ENCODE measurements at places on chromosomes 7 and 10.

GRCh38 chr7:148963583-148964482 lies 64.5 kb downstream of the PDIA4 start:
- no peak for DNase-seq

DNA sequence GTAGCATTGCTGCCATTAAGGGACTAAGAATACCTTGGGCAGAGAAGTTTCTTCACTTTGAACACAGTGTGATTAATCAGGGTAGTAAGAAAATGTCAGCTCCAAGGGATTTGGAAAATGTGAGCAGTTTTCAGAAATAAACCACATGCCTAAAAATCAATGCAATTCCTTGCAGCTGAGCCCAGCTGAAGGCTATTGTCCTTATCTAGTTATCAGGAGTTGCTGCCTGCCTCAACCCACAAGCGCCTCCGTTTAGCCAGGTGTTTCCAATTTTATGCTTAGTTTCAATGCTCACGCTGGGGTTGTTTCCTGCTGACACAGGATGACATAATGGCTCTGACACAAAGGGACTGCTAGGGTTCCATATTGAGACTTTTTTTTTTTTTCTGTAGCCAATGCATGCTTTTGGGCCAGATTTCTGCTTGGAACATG lies 132.3 kb upstream of the ANK3 start:
- no peak for DNase-seq

GRCh38 chr7:21868576-21868850 lies 77.2 kb downstream of the CDCA7L start:
- no peak for DNase-seq

DNA sequence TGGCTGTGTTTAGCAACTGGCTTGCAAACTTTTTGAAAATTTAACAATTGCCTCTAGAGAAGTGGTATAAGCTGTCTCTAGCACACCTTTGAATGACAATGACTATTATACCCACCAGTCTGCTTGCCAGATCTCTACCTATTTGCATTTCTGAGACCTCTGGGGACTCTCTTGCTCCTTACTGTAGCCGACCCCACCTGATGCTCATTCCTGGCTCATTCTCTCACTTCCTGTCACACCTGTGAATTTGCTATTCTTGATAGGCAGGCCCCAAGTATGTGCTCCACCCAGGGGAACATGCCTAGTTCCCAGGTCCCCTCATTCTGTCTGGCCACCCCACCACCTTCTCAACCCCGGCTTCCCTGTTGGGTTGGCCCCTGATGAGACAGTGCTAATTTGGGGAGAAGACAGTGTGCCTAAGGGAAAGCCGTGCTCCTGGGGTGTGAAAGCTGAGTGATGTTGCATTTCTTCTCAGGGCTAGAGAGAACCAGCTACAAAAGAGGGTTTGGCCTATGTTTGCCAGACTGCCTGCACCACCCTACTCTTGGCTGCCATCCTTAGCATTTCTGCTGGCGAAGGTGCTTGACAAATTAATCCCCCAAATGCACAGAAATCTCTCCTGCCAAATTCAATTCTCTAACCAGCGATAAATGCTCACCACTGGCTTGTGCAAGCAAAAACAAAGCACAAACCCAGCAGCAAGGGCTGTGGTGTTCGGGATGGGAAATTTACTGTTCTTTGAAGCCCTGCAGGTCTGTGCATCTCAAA lies 138.2 kb downstream of the RPS24 start:
- no peak for DNase-seq

- DNase-seq, result no peak
Observed at GRCh38 chr7:98125759-98126158, 19.1 kb downstream of the LMTK2 start.

DNA sequence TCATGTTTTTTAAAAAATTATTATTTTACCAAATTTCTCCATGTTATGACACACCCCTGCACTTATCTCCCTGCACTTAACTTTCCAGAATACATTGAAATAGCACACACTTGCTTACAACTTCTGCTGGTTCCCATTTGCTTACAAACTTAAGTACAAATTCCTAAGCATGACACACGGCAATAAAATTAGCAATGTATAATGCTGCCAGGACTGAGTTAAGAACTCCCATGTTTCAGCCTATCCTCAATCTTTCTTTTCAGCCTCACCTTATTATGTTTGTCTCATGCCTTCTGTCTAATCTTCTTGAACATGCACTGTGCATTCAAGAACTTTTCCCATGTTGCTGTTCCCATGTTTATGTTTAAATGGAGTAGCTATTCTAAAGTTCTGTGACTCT lies 40.8 kb downstream of the PRPS1L1 start:
- DNase-seq, result no peak

DNA sequence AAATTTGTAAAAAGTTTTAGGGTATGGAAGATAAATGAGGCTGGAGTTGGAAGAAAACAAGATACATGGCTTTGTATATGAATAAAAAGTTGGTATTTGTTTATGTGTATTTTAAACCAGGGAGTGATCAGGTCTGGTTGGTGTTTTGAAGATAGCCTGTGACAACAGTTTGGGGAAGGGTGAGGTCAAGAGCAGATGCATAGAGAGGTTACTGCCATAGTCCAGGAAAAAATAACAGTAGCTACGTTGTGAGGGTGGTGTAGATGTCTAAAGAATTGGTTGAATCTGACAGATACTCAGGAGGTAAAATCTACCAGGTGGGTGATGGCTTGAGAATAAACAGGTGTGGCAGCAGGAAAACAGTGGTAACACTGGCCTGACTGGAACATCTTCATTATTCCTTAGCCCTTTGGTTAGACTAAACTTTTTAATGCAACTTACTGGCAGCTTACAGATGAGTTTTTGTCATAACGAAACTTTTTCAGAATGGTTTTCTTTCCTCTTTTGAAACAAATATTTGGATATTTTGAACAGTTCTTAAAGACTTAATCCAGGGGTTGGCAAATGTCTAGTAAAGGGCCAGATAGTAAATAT lies 25.5 kb downstream of the ZNRF2 start:
- DNase-seq, result no peak

DNA sequence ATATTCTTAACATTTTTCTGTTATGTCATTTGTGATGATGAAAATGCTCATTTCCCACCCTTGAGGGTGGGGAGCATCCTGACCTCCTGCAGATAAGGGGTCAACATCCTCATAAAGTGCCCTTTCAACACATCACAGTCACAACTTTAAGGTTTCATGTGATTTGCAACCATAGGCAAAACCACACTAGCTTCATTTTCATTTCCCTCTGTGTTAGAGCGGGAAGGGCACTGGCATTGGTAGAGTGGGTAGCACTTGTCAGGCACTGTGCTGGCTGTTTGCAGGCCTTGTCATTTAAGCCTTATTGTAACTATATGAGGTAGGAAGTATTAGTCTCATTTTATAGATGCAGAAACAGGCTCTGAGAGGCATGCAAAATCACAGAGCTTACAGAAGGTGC lies 39.8 kb downstream of the PSMC2 start:
- no peak for DNase-seq

DNA sequence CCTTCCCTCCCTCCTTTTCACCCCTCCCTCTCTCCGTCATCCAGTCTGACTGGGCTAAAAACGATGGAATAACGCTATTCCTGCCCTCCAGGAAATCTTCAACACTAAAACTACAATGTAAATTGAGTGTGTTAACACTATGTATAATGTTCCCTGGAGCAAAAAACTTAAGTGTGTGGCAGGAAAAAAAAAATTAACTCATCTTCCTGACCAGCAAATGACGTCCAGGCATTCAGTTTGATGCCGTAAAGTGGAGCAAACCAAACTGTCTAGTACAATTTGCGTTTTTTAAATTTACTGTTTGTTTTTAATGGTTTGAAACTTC lies 545 bp upstream of the MTPN start:
- DNase-seq, result no peak

DNA sequence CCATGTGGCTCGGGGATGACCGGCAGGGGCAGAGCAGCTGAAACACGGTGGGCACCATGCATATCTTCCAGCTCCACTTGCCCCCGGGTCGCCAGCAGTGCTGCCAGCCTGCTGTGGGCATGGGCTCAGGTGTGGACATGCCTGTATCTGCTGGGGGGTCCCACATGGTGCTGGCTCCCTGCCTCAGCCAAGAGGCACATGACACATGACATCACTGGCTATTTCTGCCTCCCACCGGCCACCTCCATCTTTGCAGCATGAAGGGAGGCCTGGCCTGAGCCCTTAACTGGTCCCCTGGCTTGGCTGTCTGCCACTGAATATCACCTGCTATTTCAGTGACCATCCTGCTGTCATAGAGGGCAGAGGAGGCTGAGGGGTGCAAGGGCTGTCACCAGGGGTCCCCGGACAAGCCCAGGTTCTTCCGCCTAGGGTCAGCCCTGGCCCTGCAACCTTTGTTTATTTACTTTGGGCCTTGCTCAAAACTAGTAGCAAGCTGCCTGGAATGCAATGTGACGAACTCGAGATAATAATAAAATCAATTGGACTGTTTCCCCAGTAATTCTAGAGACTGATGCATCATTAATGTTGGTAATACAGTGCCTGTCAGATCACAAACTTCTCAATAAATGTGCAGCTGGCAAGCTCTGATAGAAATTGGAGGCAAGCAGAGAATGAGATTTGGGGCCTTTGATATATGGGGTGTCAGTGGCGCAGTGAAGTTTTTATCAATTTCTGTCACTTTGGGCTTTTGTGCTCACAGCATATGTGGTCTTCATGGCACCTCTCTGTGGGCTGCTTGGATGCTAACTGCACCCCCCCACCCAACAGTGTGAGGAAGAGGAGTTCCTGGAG lies 28.5 kb downstream of the ZMIZ1 start:
- no peak for DNase-seq

DNA sequence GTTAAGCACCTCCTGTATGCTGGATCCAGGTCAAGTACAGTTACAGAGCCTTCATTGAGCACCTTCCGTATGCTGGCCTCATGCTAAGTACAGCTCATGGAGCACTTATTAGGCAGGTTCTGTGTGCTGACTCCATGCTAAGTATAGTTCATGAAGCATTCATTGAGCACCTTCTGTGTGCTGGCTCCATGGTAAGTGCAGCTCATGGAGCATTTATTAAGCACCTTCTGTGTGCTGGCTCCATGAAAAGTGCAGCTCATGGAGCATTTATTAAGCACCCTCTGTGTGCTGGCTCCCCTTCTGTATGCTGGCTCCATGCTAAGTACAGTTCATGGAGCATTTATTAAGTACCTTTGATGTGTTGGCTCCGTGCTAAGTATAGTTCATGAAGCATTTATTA lies 30.5 kb downstream of the MMD2 start:
- DNase-seq, result no peak

Data from right cardiac atrium (tissue), 5 donors.